ENCODE measurements at places on chromosomes 7 and 10. TPM values are rescaled to one million over a fixed set of nuclear protein-coding genes. Genes with fewer than 3 reads are reported as not detected.
A peak's percentile ranks its signal among the peaks of the same experiment; 100 is the strongest.

LRMDA gene
- 4.7 TPM for total RNA-seq

TAS2R16 gene
- total RNA-seq: not detected

CYP2C19 gene
- total RNA-seq: 146 TPM

GDF10 gene
- not detected for total RNA-seq

PNLIPRP1 gene
- not detected for total RNA-seq

SFR1 gene
- 5.8 TPM for total RNA-seq

TMEM236 gene
- 3.3 TPM for total RNA-seq

MYPN gene
- 0.13 TPM for total RNA-seq

ELN gene
- 11.5 TPM for total RNA-seq

GRCh38 chr7:154902600-154903082 lies 100.3 kb downstream of the PAXIP1 start:
- no peak overlapping the region for H3K4me3 ChIP-seq
- no peaks in the 10 kb centered on the region for H3K36me3 ChIP-seq
- H3K4me1 ChIP-seq: no peaks in the 10 kb centered on the region
- H3K27me3 ChIP-seq: no peaks in the 10 kb centered on the region

DNA sequence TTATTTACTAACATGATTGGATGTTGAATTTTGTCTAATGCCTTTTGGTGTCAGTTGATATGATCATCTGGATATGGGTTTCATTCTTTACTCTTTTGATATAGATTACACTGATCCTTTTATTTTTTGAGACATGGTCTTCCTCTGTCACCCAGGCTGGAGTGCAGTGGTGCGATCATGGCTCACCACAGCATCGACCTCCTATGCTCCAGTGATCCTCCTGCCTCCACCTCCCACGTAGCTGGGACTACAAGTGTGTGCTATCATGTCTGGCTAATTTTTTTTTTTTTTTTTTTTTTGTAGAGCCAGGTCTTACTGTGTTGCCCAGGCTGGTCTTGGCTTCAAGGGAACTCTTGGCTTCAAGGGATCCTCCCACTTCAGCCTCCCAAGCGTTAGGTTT lies 27.1 kb downstream of the BMS1 start:
- no peak for DNase-seq
- no peaks in the 10 kb centered on the region for H3K27me3 ChIP-seq
- no peaks in the 10 kb centered on the region for H3K36me3 ChIP-seq
- H3K4me1 ChIP-seq: no peaks in the 10 kb centered on the region
- H3K27ac ChIP-seq: no peak overlapping the region
- H3K4me3 ChIP-seq: no peak overlapping the region

- H3K27ac ChIP-seq: peak overlapping the region; percentile 32
- H3K4me1 ChIP-seq: peaks cover 12% of the 10 kb centered on the region
- H3K36me3 ChIP-seq: no peaks in the 10 kb centered on the region
These were observed 3.1 kb downstream of the PTEN start for GRCh38 chr10:87866412-87866974.

GRCh38 chr7:78587443-78588044 lies 789.0 kb downstream of the PHTF2 start:
- H3K4me3 ChIP-seq: no peak overlapping the region
- H3K27me3 ChIP-seq: no peaks in the 10 kb centered on the region
- no peak for DNase-seq
- H3K27ac ChIP-seq: no peak overlapping the region
- H3K4me1 ChIP-seq: no peaks in the 10 kb centered on the region

- no peaks in the 10 kb centered on the region for H3K27me3 ChIP-seq
- no peaks in the 10 kb centered on the region for H3K36me3 ChIP-seq
- peaks cover 6% of the 10 kb centered on the region for H3K4me1 ChIP-seq
- H3K4me3 ChIP-seq: no peak overlapping the region
These were observed 15.6 kb downstream of the RBP3 start for GRCh38 chr10:47363781-47364180.

- H3K27me3 ChIP-seq: no peaks in the 10 kb centered on the region
- H3K4me3 ChIP-seq: no peak overlapping the region
- no peak for DNase-seq
- no peaks in the 10 kb centered on the region for H3K36me3 ChIP-seq
- H3K4me1 ChIP-seq: peaks cover 12% of the 10 kb centered on the region
- H3K27ac ChIP-seq: no peak overlapping the region
These were observed 38.8 kb downstream of the EPC1 start for GRCh38 chr10:32308027-32308603.

- no peak overlapping the region for H3K27ac ChIP-seq
- no peaks in the 10 kb centered on the region for H3K4me1 ChIP-seq
- H3K27me3 ChIP-seq: no peaks in the 10 kb centered on the region
- no peaks in the 10 kb centered on the region for H3K36me3 ChIP-seq
- no peak overlapping the region for H3K4me3 ChIP-seq
These were observed 175.8 kb upstream of the SORCS1 start for GRCh38 chr10:107340326-107340725.

DNA sequence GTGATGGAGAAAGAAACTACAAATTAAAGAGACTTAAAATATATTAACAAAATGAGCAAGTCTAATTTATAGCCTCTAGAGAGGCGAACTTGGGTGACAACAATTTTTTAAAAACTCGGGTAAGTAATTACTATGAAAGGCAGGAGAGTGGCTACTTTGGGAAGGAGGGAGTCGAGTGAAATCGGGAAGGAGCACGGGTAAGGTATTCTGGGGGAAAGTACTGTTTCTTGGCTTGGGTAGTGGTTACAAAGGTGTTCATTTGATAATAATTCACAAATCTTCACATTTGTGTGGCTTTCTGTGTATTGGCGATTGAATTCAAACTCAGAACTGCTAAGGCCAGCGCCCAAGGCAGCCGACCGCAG lies 32.9 kb upstream of the GRID1 start:
- no peaks in the 10 kb centered on the region for H3K27me3 ChIP-seq
- H3K4me3 ChIP-seq: no peak overlapping the region
- no peaks in the 10 kb centered on the region for H3K4me1 ChIP-seq
- peak overlapping the region; percentile 84 for H3K27ac ChIP-seq
- no peaks in the 10 kb centered on the region for H3K36me3 ChIP-seq

DNA sequence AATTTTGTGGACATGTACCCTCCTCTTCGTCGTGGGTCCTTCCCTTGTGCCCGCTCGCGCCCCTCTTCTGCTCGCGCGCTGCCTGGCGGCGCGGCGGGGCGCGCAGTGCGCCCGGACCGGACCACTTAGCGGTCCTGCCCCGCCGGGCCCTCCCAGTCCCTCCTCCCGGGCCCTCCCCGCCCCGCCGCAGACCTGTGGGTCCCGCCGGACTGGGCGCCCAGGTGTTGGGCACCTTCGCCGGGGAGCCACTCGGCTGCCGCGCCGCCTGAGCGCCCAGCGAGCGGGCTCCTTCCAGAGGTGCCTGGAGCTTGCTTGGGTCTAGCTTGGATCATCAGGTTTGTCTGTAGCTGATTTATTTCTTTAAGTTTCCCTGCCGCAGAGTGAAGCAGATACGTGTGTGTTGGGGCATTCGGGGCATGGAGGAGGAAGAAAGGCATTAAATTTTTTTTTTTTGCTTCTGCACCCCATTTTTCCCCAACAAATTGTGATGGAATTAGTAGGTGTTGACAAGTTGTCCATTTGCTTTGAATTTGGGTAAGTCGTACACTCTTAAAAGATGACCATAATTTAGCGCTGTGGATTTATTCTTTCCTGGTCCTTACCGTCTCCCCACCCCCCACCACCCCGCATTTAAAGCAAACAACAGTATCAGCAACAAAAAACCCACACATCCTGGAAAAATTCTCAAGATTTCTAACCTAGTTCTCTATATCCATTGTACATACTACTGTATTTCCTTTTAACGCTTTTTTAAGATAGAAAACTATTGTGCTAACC lies 905 bp downstream of the C1GALT1 start:
- no peaks in the 10 kb centered on the region for H3K36me3 ChIP-seq
- H3K4me3 ChIP-seq: peak overlapping the region; percentile 86
- no peaks in the 10 kb centered on the region for H3K4me1 ChIP-seq
- H3K27me3 ChIP-seq: no peaks in the 10 kb centered on the region
- peak; percentile 82 for DNase-seq

DNA sequence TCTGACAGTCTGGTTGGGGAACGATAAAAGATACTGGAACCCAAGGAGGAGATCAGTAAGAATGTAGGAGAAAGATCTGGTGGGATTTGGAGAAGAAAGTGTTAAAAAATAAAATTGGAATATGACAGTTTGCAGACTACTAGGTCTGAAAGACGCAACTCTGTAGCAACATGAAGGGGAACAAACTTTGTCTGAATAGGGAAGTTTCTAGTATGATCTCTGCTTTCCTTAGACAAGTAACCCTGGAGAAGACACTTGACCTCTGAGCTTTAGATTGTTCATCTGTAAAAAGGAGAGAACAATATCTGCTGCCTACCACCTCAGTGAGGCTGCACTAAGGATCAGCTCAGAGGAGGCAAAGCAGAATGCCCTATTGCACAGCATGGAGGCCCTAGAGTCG lies 3.0 kb upstream of the PRSS1 start:
- no peaks in the 10 kb centered on the region for H3K27me3 ChIP-seq
- no peak overlapping the region for H3K4me3 ChIP-seq
- no peak overlapping the region for H3K27ac ChIP-seq
- DNase-seq: no peak
- H3K4me1 ChIP-seq: no peaks in the 10 kb centered on the region

DNA sequence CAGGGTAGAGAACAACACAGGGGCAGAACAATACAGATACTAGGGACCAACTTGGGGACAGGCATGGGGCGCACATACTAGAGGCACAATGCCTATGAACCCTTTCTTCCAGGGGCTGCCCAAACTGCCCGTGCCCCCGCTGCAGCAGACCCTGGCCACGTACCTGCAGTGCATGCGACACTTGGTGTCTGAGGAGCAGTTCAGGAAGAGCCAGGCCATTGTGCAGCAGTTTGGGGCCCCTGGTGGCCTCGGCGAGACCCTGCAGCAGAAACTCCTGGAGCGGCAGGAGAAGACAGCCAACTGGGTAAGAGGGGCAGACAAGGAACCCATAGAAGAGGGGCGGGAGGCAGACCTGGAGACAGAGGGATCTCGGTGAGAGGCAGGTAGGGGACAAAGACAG lies 5.8 kb downstream of the CHAT start:
- no peaks in the 10 kb centered on the region for H3K27me3 ChIP-seq
- no peaks in the 10 kb centered on the region for H3K36me3 ChIP-seq
- DNase-seq: no peak
- no peak overlapping the region for H3K4me3 ChIP-seq
- H3K4me1 ChIP-seq: no peaks in the 10 kb centered on the region
- no peak overlapping the region for H3K27ac ChIP-seq

- no peak overlapping the region for H3K27ac ChIP-seq
- H3K36me3 ChIP-seq: no peaks in the 10 kb centered on the region
- peak; percentile 10 for DNase-seq
- no peaks in the 10 kb centered on the region for H3K4me1 ChIP-seq
- no peaks in the 10 kb centered on the region for H3K27me3 ChIP-seq
These were observed 16.5 kb upstream of the GPR26 start for GRCh38 chr10:123649676-123650075.

- no peaks in the 10 kb centered on the region for H3K36me3 ChIP-seq
- H3K27ac ChIP-seq: no peak overlapping the region
- no peaks in the 10 kb centered on the region for H3K27me3 ChIP-seq
- no peak overlapping the region for H3K4me3 ChIP-seq
- no peaks in the 10 kb centered on the region for H3K4me1 ChIP-seq
- no peak for DNase-seq
These were observed 67.6 kb downstream of the TACC2 start for GRCh38 chr10:122056431-122057094.

- DNase-seq: no peak
- no peak overlapping the region for H3K27ac ChIP-seq
- H3K27me3 ChIP-seq: no peaks in the 10 kb centered on the region
- no peaks in the 10 kb centered on the region for H3K36me3 ChIP-seq
- H3K4me3 ChIP-seq: no peak overlapping the region
- H3K4me1 ChIP-seq: no peaks in the 10 kb centered on the region
These were observed 198.7 kb downstream of the ADARB2 start for GRCh38 chr10:1538531-1539061.

DNA sequence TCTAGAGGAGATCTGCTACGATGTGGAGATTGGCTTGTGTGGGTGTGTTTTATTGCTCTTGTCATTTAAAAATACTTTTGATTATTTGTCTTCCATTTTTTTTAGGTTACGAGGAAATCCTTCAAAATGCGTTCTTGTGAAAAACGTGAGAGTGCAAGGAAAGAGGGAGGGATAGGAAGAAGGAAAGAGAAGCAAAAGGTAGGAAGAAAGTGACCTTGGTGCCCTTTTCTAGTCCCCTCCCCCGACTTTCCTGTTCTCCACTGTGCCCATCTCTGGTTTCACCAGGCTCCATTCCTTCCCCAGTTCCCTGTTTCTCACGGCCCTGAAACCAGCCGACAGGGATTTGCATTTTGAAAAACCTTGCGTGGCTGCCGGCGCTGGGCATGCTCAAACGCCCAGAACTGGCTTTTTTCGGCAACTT lies 506 bp upstream of the GNAI1 start:
- peak overlapping the region; percentile 72 for H3K27ac ChIP-seq
- H3K36me3 ChIP-seq: no peaks in the 10 kb centered on the region
- peaks cover 6% of the 10 kb centered on the region for H3K4me1 ChIP-seq
- H3K4me3 ChIP-seq: peak overlapping the region; percentile 77

DNA sequence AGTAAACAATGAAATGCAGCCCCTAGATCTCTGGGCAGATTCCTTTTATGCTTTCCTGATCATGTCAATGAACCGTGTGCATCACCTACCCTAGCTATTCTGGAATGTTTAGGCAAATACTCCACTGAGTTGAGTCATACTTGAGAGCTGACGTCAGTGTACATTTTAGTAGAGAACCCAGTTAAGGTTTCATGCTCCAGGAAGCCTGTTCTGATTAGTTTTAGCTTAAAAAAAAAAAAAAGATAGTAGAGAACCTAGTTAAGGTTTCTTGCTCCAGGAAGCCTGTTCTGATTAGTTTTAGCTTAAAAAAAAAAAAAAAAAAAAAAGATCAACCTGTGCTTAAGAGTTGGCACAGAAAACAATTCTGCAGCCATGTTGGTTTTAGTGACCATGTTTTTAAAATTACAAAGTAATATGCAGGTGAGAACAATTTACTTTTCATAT lies 3.7 kb upstream of the MCU start:
- no peaks in the 10 kb centered on the region for H3K27me3 ChIP-seq
- H3K4me3 ChIP-seq: no peak overlapping the region
- H3K27ac ChIP-seq: no peak overlapping the region
- H3K4me1 ChIP-seq: no peaks in the 10 kb centered on the region
- DNase-seq: no peak

GRCh38 chr10:34491678-34492077 lies 323.4 kb downstream of the PARD3 start:
- no peak overlapping the region for H3K27ac ChIP-seq
- H3K4me3 ChIP-seq: no peak overlapping the region
- no peaks in the 10 kb centered on the region for H3K4me1 ChIP-seq
- H3K27me3 ChIP-seq: no peaks in the 10 kb centered on the region
- DNase-seq: no peak

GRCh38 chr7:106600569-106601373 lies 60.2 kb downstream of the CCDC71L start:
- no peaks in the 10 kb centered on the region for H3K4me1 ChIP-seq
- no peak for DNase-seq
- no peaks in the 10 kb centered on the region for H3K27me3 ChIP-seq
- no peak overlapping the region for H3K27ac ChIP-seq
- H3K36me3 ChIP-seq: no peaks in the 10 kb centered on the region
